ENCODE measurements at places on chromosomes 5 and 9. TPM values are rescaled to one million over a fixed set of nuclear protein-coding genes. Genes with fewer than 3 reads are reported as not detected.

Gene CCL21
- total RNA-seq: not detected

- DNase-seq: no peak
Measured at GRCh38 chr5:134177369-134178095, 782 bp upstream of the SKP1 start.

DNA sequence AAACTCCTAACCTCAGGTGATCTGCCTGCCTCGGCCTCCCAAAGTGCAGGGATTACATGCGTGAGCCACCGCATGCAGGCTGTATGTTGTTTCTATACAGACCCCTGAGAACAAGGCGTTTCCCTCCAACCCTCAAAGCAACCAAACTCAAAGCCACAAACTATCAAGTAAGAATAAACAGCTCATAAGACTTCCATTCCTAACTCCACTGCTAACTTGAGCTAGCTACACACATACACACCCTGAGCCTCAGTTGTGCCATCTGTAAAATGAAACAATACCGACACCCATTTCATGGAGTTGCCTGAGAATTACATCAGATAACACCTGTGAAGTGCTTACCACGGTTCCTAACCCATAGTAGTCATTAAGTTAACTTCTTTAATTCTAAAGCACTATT is 70.8 kb downstream of the SERINC5 start:
- no peak for DNase-seq

DNA sequence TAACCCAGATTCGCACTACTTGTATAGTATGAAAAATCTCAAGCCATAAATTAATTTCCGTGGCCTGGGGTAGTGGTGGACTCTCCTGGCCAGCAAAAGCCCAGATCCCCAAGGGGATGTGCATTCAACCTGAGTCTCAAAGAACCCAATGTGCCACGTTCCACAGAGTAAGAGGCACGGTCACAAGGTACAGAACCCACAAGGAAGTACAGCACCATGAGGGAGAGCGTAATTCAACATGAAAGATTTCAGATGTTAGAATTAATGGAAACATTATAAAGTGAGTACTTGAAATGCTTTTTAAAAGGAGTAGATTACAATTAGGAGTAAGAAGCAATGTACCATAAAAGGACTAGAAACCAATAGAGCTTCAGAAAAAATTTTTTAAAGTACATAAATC is 23.4 kb downstream of the SRD5A1 start:
- DNase-seq: no peak

DNA sequence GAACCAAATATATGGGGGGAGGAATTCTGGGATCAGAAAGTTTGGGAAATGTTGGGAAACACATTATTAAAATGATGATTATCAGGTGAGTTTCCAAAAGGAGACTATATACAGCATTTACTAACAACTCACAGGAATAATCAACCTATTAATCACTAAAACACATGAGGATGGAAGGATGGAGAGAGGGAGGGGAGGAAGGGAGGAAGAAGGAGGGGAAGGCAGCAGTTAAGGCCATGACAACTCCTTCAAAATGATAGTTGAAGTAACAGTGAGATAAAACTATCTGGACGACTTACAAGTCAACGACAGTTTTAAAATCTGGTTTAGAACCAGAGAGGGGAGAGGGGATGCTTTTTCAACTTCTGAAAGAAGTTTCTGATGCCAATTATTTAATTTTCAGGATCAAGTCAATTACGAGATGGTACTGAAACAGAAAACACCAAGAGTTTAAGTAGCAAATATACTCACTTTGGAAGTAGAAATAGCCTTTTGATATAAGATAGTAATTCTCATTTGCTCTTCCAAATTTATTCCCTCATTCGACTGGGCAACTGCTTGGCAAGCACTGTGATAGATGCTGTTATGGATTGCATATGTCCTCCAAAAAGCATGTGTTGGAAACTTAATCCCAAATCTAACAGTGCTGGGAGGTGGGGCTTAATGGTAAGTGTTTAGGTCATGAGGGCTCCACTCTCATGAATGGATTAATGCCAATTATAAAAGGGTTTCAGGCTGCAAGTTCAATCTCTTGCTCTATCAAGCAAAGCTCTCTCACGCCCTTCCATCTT is 30.4 kb downstream of the FBXW11 start:
- DNase-seq: no peak

Gene BARHL1
- not detected for total RNA-seq

DNA sequence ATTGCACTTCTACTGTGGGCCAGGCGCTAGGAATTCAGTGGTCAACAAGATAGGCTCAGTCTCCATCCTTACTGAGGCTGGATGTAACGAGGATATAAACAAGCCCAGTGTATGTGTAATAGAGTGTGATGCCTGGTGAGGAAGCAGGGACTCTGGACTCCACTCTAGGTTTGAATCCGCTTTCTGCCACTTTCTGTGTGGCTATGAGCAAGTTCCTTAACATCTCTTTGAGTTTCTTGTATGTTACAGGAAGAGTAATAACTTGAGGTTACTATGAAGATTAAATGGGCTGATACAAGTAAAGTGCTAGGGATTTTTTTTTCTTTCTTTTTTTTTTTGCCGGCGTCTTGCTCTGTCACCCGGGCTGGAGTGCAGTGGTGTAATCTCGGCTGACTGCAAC is 12.4 kb downstream of the DOCK2 start:
- DNase-seq: no peak

Measured in naive thymus-derived CD8-positive, alpha-beta T cell (primary cell).